Subcutaneous adipose tissue (tissue), 4 donors: ENCODE measurements at places on chromosomes 7 and 10. TPM values are rescaled to one million over a fixed set of nuclear protein-coding genes. Genes with fewer than 3 reads are reported as not detected.

GLI3 gene
- 15.9 TPM for total RNA-seq

SFTPA1 gene
- not detected for total RNA-seq

DKK1 gene
- 27.4 TPM for total RNA-seq

SH2D4B gene
- not detected for total RNA-seq

HMX3 gene
- not detected for total RNA-seq

JMJD1C gene
- total RNA-seq, result 174 TPM

ECHDC3 gene
- 487 TPM for total RNA-seq

LMOD2 gene
- not detected for total RNA-seq

TEX47 gene
- total RNA-seq, result not detected

PNLIPRP1 gene
- not detected for total RNA-seq

ADARB2 gene
- total RNA-seq, result not detected

LDB3 gene
- 3.1 TPM for total RNA-seq

HOXA6 gene
- total RNA-seq, result 1.3 TPM

SRRM3 gene
- total RNA-seq, result 1.8 TPM
